MCF 10A (cell line): ENCODE measurements at places on chromosomes 6 and 20.
A peak's percentile ranks its signal among the peaks of the same experiment; 100 is the strongest.

- peak overlapping the region; percentile 86 for H3K27ac ChIP-seq
- no peak for DNase-seq
- no peaks in the 10 kb centered on the region for H3K27me3 ChIP-seq
- peaks cover 19% of the 10 kb centered on the region for H3K36me3 ChIP-seq
Measured at GRCh38 chr6:32190911-32191677, 1.1 kb upstream of the PBX2 start.

DNA sequence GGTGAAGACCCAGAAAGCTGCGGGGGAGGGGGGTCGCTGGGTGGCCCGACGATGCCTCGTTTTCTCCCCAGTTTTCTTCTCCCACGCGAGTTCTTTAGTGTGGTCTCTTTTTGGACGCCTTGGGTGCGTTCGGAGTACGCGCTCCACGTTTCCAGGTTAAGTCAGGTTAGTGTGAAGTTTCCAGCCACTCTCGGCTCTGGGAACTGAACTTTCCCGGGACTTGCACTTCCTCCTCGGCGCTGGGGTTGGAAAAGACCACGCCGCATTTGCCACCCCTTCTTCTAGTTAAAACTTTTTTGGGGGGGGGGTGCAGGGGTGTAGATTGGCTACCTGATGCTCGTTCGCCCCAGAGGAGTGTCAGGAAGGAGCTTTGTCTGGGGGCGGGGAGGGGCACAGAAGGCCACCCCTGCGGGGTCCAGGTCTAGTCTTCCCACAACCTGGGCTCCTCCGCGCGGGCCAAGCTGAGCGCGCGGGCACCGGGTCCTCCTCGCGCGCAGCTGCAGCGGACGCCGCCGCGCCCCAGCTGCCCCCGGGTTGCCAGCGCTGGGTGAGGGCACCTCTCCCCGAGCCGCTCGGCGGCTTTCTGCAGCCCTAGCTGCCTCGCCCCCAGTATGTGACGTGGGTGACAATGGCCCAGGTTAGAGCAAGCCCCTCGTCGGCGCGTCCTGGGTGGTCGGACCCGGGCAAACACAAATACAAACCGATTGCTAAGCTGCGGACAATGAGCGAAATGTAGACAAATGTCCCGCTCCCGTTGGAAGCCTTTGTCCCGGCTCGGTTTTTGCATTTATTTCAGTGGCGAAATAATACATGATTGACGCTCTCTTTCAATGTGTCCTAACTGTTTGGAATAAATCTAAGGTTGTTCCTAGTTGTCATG, 1.7 kb upstream of the NKX2-2 start:
- no peaks in the 10 kb centered on the region for H3K36me3 ChIP-seq
- H3K27me3 ChIP-seq: peaks cover 51% of the 10 kb centered on the region
- H3K4me3 ChIP-seq: no peak overlapping the region
- H3K27ac ChIP-seq: no peak overlapping the region

GRCh38 chr20:32045999-32046398, 6.0 kb upstream of the HCK start:
- no peak for DNase-seq
- H3K4me1 ChIP-seq: no peaks in the 10 kb centered on the region
- peaks cover 75% of the 10 kb centered on the region for H3K27me3 ChIP-seq

DNA sequence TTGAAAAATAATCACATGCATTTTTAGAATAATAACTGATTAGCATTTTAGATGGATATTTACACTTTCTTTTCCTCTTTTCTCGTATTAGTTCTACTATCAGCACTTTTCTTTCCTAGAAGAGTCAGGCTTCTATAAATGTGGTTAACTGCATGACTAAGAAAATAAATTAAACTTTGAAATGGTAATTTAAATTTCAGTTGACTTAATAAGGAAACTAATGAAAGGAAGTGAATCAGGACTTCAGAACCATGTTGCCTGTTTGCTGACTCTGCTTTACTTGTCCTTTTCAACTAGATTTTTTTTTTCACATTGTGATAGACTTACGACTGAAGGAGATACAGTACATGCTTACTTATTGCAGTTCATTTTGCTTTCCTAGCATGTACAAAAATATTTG, 1258.2 kb upstream of the EYS start:
- no peak for DNase-seq
- H3K27me3 ChIP-seq: no peaks in the 10 kb centered on the region
- H3K4me1 ChIP-seq: peaks cover 6% of the 10 kb centered on the region
- no peak overlapping the region for H3K4me3 ChIP-seq
- no peak overlapping the region for H3K27ac ChIP-seq
- H3K36me3 ChIP-seq: no peaks in the 10 kb centered on the region

- peak overlapping the region; percentile 81 for H3K4me3 ChIP-seq
- H3K27me3 ChIP-seq: peaks cover 29% of the 10 kb centered on the region
- peak overlapping the region; percentile 85 for H3K27ac ChIP-seq
- H3K4me1 ChIP-seq: peaks cover 13% of the 10 kb centered on the region
- peaks cover 16% of the 10 kb centered on the region for H3K36me3 ChIP-seq
- peak; percentile 72 for DNase-seq
Measured at GRCh38 chr20:17680836-17681725, 961 bp downstream of the RRBP1 start.

DNA sequence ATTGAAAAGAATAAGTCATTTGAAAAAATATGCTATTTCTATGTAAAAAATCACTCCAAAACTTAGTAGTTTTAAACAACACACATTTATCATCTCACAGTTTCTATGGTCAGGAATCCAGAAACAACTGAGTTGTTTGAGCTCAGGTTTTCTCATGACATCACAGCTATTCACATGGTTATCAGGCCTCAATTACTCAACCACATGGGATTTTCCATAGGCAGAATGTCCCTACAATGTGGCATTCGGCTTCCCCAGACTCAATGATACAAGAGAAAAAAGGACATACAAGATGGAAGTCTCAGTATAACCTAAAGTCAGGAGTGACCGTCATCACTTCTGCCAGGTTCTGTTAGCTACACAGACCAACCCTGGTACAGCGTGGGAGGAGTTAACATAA, 3.4 kb upstream of the SLC35D3 start:
- H3K4me1 ChIP-seq: no peaks in the 10 kb centered on the region
- H3K27ac ChIP-seq: no peak overlapping the region
- H3K27me3 ChIP-seq: peaks cover 3% of the 10 kb centered on the region
- no peak for DNase-seq
- no peak overlapping the region for H3K4me3 ChIP-seq
